ENCODE measurements at places on chromosomes 7 and 10.

- DNase-seq, result no peak
Observed at GRCh38 chr7:18831943-18832342, 285.5 kb downstream of the TWIST1 start.

- no peak for DNase-seq
Observed at GRCh38 chr7:148044173-148044572, 546.4 kb upstream of the C7orf33 start.

GRCh38 chr7:21923658-21924057 lies 22.0 kb downstream of the CDCA7L start:
- no peak for DNase-seq

DNA sequence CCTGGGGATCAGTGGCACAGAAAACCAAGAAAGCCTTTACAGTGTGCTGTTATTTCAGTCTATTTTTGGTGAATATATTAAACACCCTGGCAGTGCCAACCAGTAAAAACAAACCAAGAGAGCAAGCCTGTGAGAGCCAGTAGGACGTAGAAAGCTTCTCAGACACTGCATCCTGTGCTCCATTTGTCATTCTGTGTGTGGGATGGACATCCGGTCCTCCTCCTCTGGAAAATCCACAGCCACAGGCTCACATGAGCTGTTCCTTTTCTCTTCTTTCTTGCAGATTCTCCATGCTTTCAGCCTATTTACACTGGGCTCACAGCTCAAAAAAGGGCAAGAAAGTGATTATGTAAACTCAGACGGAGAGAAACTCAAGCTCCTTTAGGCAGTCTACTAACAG lies 119.7 kb upstream of the YAE1 start:
- no peak for DNase-seq

DNA sequence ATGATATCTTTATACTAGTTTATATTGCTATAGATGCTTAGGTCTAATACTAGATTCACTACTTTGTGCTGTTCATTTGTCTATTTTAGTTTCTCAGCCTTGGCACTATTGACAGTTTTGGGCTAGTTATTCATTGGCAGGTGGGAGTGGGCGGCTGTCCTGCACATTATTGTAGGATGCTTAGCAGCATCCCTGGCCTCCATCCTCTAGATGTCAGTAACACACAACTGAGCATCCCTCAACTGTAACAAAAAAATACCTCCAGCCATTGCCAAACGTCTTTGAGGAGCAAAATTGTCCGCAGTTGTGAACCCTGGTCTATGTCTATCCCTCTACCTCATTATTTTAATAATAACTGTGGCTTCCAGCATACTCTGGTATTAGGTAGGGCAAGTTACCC lies 34.4 kb upstream of the PNLIP start:
- DNase-seq, result no peak

DNA sequence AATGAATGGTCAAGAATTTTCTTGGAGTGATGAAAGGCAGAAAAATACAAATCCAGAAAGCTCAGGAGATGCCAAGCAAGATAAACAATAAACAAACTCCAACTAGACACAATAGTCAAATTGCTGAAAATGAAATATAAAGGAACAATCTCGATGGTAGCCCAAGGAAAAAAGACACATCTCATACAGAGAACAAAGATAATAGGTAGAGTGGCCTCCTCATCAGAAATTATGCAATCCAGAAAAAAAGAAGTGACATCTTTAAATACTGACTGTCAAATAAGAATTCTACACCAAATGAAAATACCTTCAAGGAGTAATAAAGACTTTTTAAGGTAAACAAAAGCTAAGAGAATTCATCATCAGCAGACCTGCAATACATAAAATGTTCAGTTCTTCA lies 150.4 kb downstream of the ANK3 start:
- no peak for DNase-seq

- DNase-seq, result no peak
Observed at GRCh38 chr7:13201628-13202027, 514.2 kb downstream of the ARL4A start.

DNA sequence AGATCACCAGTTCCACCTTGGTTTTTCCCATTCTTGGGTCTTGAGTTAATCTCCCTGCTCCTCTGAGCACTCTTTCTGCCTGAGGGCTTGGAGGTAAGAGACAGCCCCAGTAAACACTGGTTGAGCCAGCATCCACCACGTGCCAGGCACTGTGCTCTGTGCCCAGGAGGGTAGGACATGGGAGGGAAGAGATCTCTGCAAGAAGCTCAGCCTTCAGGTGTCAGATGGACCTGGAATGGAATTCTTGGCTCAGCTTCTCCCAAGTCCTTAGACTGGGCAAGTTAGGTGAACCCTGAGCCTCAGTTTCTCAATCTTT lies 2.5 kb downstream of the ZYX start:
- DNase-seq, result no peak

GRCh38 chr7:140304191-140304799 lies 94.0 kb downstream of the SLC37A3 start:
- DNase-seq, result peak; percentile 7

DNA sequence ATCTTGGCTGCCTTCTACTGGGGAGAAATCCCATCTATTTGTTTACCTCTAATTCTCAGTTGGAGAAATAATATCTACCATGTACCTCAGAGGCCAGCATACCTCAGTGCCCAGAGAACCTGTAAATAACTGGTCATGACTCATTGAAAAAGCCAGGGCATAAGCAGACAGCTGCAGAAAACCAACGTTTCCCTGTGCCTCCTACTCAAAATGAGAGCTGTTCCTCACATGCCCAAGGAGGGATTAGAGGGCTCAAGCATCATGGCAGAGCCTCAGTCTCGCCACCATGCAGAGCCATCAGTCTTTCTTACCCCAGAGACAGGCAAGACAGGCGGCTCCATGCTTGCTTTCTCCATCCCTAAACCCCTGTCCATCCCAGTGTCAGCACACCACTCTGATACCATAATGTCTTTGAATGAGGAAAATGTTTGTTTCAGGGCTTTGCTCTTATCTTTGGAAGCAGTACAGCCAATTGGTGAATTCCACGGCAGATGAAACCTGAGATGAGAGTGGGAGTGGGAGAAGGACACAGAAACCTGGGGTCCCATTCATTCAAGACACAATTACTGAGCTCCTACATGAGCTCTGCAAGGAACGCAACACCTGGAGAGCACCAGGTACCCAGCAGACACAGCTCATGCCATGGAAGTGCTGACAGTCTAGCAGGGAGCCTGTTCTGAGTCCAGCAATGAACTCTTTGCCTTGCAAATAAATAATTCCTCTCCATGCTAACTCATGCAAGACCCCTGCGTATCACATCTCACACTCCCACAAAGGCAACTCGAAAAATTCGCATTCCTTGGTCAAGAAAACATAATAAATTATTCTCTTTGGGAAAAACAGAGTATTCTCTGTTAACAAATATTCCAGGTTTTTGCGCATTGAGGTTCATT lies 21.1 kb downstream of the PON1 start:
- DNase-seq, result no peak

All from stimulated activated CD8-positive, alpha-beta memory T cell treated with anti-CD3 and anti-CD28 coated beads, Interleukin-4, amount 100 ng/mL, for 1 hour (primary cell).